ENCODE measurements at places on chromosomes 2 and 18.

DNA sequence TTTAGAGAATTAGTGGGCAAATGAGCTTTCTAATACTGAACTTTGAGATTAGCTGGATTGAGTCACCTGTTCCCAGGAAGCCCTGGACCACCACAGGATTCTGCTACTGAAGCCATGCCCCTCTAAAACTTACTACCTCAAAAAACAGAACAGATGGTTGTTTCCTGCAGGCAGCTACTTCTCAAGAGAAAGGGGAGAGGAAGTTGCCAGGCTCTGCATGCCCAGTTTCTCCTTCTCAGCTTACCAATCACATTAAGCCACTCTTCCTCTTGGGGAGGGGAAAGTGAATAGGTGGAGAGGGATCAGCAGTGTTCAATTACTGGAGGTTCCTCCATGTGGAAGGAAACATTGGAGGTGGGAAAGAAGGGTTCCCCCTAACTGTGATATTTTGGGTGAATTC is 24.9 kb upstream of the C1GALT1C1L start:
- peaks cover 3% of the 10 kb centered on the region for H3K4me1 ChIP-seq
- no peak overlapping the region for H3K27ac ChIP-seq
- H3K4me3 ChIP-seq = no peak overlapping the region
- no peaks in the 10 kb centered on the region for H3K27me3 ChIP-seq
- no peaks in the 10 kb centered on the region for H3K36me3 ChIP-seq

DNA sequence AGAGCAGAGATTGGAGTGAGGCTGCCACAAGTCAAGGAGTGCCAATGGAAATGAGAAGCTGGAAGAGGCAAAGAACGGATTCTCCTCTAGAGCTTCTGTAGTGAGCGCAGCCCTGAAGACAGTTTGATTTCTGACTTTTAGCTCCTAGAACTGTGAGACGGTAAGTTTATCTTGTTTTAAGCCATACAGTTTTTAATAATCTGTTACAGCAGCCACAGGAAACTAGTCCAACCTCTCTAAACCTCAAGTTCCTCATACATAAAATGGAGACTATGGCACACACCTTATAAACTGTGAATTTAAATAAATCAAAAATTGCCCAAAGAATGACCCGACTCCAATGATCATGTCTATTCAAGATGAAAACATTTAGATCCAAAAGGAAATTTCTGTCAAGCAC is 596.5 kb downstream of the BCL11A start:
- H3K36me3 ChIP-seq = no peaks in the 10 kb centered on the region
- no peaks in the 10 kb centered on the region for H3K4me1 ChIP-seq
- H3K27me3 ChIP-seq = peaks cover 4% of the 10 kb centered on the region
- DNase-seq = no peak

DNA sequence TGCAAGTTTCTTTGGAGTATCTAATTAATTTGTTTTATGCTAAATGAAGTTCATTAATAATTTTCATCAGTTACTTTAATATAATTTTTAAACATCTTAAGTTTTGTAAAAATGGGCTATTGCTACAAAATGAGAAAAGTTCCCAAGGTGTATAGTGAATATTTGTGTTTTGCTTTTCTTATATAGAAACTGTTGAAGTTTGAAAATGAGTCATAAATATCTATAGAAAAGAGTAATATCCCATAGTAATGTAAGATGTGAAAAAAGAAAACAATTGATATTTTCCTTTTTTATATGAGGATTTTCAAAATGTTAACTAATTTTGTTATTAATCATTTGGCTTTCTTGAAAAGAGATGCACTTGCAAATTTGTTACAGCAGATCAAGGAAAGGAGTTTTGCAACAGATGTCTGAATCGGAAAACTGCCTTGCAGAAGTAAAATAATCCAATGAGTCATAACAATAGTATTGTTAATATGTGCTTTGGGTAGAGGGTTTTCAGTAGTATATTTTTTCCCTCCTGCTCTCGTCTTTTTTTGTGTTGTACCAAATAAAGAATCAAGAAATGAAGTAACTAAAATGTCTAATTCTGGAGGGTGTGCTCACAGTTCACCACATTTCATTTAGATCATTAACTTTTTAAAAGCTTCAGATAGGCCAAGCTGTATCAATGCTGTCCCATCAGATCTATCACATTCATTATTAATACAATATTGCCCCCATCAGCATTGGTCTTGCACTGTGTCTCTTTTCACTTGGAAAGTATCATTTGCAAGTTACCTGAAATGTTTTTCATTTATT is 15.5 kb downstream of the DUSP19 start:
- peaks cover 4% of the 10 kb centered on the region for H3K36me3 ChIP-seq
- H3K4me1 ChIP-seq = no peaks in the 10 kb centered on the region
- DNase-seq = no peak
- no peak overlapping the region for H3K27ac ChIP-seq
- no peaks in the 10 kb centered on the region for H3K27me3 ChIP-seq

GRCh38 chr2:173855661-173856060 is 109.5 kb downstream of the SP3 start:
- no peak for DNase-seq
- no peak overlapping the region for H3K4me3 ChIP-seq
- peaks cover 2% of the 10 kb centered on the region for H3K27me3 ChIP-seq
- peaks cover 19% of the 10 kb centered on the region for H3K4me1 ChIP-seq

DNA sequence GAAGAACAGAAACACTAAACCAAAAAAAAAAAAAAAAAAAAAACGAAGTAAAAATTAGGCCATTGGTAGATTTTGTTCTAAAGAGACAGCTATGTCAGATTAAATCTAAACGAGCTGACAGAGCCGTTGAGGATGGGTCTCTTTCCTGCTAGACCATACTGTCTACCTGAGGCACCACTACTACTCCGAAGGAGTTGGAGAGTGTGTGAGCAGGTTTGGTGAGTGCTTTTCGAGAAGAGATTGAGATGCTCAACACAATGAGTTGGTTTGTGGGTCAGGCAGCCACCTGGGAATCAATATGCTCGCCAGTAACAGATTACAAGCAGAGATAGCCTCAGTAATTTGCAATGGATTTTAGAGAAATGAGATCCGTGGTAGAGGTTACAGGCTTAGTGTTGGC is 281.5 kb upstream of the EPAS1 start:
- H3K27ac ChIP-seq = peak overlapping the region; percentile 93
- peak overlapping the region; percentile 10 for H3K4me3 ChIP-seq
- DNase-seq = no peak
- H3K36me3 ChIP-seq = peaks cover 9% of the 10 kb centered on the region
- H3K4me1 ChIP-seq = peaks cover 34% of the 10 kb centered on the region

DNA sequence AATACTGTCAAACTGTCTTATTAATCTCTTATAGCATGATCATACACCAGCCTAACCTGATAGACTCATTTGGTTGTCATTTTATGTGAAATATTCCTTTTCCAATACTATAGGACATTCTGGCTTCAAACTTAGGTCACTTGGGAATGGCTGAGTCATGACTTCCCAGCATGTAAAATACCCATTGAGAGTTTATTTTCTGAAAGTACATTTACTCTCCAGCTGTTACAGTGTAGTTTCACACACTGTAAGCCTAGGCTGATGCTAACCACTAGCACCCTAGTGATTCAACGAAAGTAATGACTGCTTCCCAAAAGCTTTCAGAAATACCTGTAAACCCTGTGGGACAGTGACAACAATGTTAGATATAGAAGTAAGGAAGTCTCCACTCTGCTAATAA is 93.8 kb downstream of the FIGN start:
- no peaks in the 10 kb centered on the region for H3K27me3 ChIP-seq
- no peak overlapping the region for H3K27ac ChIP-seq
- peaks cover 4% of the 10 kb centered on the region for H3K4me1 ChIP-seq

DNA sequence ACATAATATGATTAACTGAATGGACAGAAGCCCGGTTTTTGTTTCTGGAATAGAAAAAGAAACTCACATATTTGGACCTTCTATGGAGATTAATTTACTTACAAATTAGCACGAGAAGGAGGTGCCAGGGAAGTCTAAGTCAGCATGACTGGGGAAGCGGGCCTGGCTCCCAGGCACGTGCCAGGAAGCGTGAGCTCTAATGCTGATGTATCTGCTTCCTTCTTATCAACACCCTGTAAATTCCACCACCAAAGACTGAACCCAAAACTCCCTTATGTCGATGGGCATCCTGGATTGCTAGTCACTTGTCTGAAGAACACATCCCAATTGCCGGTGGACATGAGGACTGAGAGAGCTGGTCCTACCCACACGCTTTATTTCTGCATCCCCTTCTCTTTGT is 134.5 kb downstream of the GALNT14 start:
- H3K27ac ChIP-seq = no peak overlapping the region
- DNase-seq = no peak
- H3K4me3 ChIP-seq = no peak overlapping the region
- H3K36me3 ChIP-seq = no peaks in the 10 kb centered on the region
- peaks cover 4% of the 10 kb centered on the region for H3K27me3 ChIP-seq

DNA sequence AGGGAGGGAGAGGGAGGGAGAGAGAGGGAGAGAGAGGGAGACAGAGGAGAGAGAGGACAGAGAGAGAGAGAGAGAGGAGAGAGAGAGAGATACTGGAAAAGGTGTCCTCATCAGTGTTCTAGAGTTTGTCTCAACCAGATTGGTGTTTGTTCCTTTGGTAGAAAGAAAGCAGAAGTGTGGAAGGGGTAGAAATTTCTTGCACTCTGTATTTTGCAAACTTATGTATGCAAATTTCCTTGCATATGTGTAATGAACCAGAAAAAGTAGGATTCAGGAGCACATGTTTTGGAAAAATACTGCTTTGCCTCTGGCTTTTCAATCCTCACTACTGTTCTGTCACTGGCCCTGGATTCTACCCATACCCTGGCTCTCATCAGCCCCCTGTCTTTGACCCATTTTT is 1.1 kb upstream of the SP140 start:
- no peaks in the 10 kb centered on the region for H3K27me3 ChIP-seq
- no peak overlapping the region for H3K4me3 ChIP-seq
- H3K4me1 ChIP-seq = peaks cover 15% of the 10 kb centered on the region
- H3K27ac ChIP-seq = no peak overlapping the region
- no peak for DNase-seq

- no peak overlapping the region for H3K4me3 ChIP-seq
- H3K4me1 ChIP-seq = peaks cover 9% of the 10 kb centered on the region
- no peak overlapping the region for H3K27ac ChIP-seq
- DNase-seq = no peak
- H3K36me3 ChIP-seq = no peaks in the 10 kb centered on the region
Measured at GRCh38 chr18:61992923-61993322, 100.1 kb upstream of the RNF152 start.

GRCh38 chr2:19238440-19239060 is 119.9 kb downstream of the OSR1 start:
- H3K27me3 ChIP-seq = no peaks in the 10 kb centered on the region
- no peaks in the 10 kb centered on the region for H3K36me3 ChIP-seq
- no peak overlapping the region for H3K4me3 ChIP-seq
- no peak for DNase-seq
- no peak overlapping the region for H3K27ac ChIP-seq

GRCh38 chr18:54787121-54787520 is 41.2 kb upstream of the RAB27B start:
- no peak overlapping the region for H3K4me3 ChIP-seq
- H3K27ac ChIP-seq = no peak overlapping the region
- no peaks in the 10 kb centered on the region for H3K27me3 ChIP-seq
- no peak for DNase-seq
- H3K36me3 ChIP-seq = no peaks in the 10 kb centered on the region

DNA sequence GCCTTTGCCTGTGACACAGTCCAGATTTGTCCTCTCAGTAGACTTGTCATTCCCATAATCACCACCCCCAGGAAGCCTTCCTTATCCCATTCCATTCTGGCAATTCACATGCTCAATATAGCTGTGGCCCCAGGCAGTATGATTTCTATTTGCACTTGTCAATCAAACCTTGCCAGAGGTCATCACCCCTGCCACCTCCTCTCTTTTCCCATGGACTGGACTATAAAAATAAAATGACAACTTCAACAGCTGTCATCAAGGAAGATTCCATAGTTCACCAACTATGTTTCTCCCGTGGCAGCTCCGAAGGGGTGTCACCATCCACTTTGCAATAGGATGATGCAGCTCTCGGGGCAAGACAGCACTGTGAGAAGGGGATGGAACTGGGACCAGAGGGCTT is 255.7 kb downstream of the CELF4 start:
- peaks cover 10% of the 10 kb centered on the region for H3K4me1 ChIP-seq
- no peak overlapping the region for H3K27ac ChIP-seq
- H3K27me3 ChIP-seq = peaks cover 22% of the 10 kb centered on the region
- DNase-seq = no peak
- H3K4me3 ChIP-seq = no peak overlapping the region

DNA sequence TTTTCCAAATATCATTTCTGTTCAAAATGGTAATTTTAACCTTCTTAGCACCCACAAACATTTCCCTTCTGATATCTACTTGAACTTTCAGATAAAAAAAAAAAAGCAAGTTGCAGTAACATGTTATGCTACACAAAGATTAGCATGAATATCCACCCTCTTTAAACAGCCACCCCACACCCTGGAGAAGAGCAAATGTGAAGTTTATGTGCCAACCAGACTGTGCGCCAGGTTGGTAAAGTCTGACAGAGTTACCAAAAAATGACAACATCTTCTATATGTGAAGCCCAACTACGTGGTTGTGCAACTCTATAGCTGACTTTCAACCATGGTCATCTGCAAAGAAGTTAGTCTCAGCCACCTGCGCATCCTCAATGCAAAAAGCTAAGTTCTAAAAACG is 62.6 kb downstream of the BCL11A start:
- DNase-seq = no peak
- H3K27me3 ChIP-seq = peaks cover 2% of the 10 kb centered on the region
- H3K27ac ChIP-seq = no peak overlapping the region
- peaks cover 19% of the 10 kb centered on the region for H3K4me1 ChIP-seq
- no peaks in the 10 kb centered on the region for H3K36me3 ChIP-seq

GRCh38 chr2:17804358-17804757 is 11.9 kb upstream of the MSGN1 start:
- H3K36me3 ChIP-seq = no peaks in the 10 kb centered on the region
- peaks cover 3% of the 10 kb centered on the region for H3K4me1 ChIP-seq
- no peak for DNase-seq
- H3K27me3 ChIP-seq = peaks cover 2% of the 10 kb centered on the region

DNA sequence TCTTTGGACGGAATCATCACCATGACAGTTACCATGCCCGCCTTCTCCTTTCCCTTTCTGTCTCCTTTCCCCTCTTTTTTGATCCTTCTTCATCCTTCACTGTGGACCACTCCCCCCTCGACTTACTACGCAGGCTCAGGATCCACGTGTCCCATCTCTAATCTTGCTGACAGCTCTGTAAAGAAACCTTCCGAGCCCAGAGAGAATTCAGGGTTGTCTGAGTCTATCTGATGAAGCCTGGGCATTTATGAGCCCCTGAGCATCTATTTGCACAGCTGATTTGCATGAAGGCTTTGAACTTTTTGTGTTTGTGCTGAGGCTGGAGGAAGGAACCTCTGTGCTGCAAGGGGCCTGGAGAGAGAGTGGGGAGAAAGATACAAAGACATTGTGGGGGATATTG is 50.7 kb downstream of the CIB4 start:
- no peak overlapping the region for H3K27ac ChIP-seq
- H3K4me3 ChIP-seq = no peak overlapping the region
- peaks cover 7% of the 10 kb centered on the region for H3K4me1 ChIP-seq
- no peaks in the 10 kb centered on the region for H3K36me3 ChIP-seq
- H3K27me3 ChIP-seq = peaks cover 8% of the 10 kb centered on the region
